Activated effector memory CD4-positive, alpha-beta T cell treated with Interleukin-2 at 50 U/mL for 16 hours (primary cell): ENCODE measurements at places on chromosomes 5 and 9.

DNA sequence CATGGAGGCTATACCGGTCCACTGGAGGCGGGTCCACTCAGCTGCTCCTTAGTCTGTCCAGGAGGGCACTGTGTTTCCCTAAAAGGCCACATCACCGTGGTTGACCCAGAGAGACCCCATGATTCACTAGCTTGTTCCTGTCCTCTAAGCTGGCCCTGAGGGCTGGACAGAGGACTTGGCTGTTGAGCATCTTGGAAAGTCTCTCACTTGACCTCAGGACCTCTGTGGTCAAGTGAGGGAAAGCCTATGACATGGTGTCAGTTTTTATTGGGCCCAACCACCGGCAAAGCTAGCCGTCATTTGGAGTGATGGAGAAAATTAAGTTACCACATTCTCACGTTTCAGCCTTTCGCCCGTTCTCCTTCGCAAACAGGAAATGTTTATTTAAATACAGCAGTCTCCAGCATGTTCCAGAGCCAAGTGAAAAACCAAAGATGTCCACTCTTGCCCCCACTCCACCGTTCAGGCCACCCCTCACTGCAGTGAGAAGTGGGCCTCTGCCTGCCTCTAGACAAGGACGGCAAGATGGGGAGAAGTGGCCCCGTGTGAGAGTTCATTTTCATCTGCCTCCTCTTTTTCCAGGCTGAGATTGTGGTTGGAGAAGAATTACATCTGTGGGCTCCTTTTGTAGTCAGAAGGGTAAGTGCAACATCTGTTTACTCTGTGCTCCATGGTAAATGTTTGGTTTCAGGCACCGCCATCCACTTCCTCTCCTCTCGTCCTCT, 4.4 kb downstream of the SLIT3 start:
- DNase-seq = no peak

DNA sequence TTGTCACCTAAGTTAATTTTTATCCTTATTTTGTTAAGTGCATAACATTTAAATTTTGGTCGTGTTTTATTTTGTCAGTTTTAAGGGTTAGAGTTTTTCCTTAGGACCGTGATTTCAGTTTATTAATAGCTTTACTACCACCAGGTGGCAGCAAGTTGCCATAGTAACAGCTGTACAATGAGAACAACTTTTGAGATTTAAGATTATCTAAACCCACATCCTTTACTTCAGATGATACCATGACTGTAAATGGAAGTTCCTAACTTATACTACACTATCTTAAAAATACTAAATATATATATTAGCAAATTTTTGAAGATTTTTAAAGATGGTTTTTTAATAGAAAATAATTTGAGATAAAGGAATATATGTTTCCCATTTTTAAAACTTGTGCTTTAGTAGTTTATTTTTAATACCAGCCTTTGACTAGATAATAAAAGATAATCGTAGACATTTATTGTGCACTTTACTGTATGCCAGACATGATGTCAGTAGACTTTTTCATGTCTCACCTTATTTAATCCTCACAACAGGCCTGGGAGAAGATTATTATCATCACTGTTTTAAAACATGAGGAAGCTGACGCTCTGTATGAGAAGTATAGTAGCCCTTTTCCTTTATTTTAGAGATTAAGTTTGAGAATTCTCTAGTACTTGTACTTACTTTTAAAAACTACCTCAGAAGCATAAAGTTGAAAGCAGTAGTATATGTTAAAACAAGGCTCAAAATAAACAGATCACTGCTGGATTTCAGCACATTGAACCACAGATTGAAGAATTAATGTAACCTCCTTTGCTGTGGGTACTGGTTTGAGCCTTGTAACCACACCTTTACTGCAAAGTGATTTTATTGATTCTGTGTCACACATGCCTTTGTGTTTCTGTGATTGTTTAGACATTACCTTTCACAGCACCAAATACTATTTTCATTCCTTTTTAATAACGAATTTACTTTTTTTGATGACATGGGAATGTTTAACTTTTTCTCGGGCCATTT, 27.5 kb downstream of the SREK1 start:
- no peak for DNase-seq

DNA sequence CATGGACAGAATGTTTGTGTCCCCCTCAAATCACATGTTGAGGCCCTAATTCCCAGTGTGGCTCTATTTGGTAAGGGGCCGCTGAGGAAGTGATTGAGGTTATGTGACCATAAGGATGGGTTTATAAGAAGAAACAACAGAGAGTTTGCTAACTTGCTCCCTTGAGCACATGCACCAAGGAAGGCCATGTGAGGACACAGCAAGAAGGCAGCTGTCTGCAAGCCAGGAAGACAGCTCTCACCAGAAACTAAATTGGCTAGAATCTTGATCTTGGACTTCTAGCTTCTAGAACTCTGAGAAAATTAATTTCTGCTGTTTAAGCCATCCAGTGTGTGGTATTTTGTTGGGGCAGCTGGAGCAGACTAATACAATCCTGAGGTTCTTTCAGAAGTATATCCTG, 35.2 kb upstream of the CDC42SE2 start:
- no peak for DNase-seq

DNA sequence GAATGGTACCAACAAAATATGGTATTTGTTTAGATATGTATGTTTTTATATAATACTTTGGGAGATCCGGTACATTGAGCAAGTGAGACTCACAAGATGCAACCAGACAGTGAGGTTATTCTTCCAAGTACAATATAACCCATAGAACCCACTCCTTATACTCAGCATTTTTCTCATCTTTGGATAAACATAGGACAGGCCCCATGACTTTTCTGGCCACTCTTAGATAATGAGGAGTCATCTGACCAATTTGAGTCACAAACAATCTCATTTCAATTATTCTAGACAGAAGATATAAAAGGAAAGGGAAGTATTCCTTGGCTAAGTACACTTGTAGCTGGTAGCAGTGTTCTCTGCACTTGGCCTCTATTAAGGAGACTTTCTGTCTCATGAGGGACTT, 150.2 kb downstream of the SGCD start:
- DNase-seq = no peak

- DNase-seq = no peak
These were observed 233.0 kb downstream of the CD180 start for GRCh38 chr5:66963559-66963971.

GRCh38 chr5:177312649-177313181, 1.0 kb upstream of the MXD3 start:
- no peak for DNase-seq

- no peak for DNase-seq
These were observed 20.2 kb downstream of the RGS3 start for GRCh38 chr9:113483676-113484257.

GRCh38 chr9:31236344-31236743, 1148.1 kb upstream of the ACO1 start:
- DNase-seq = no peak

- no peak for DNase-seq
These were observed 137.7 kb downstream of the AOPEP start for GRCh38 chr9:94864196-94864595.
